ENCODE measurements at places on chromosomes 11 and 22.

GRCh38 chr11:121651257-121651605 lies 198.5 kb upstream of the SORL1-AS1 start:
- no peak for DNase-seq

DNA sequence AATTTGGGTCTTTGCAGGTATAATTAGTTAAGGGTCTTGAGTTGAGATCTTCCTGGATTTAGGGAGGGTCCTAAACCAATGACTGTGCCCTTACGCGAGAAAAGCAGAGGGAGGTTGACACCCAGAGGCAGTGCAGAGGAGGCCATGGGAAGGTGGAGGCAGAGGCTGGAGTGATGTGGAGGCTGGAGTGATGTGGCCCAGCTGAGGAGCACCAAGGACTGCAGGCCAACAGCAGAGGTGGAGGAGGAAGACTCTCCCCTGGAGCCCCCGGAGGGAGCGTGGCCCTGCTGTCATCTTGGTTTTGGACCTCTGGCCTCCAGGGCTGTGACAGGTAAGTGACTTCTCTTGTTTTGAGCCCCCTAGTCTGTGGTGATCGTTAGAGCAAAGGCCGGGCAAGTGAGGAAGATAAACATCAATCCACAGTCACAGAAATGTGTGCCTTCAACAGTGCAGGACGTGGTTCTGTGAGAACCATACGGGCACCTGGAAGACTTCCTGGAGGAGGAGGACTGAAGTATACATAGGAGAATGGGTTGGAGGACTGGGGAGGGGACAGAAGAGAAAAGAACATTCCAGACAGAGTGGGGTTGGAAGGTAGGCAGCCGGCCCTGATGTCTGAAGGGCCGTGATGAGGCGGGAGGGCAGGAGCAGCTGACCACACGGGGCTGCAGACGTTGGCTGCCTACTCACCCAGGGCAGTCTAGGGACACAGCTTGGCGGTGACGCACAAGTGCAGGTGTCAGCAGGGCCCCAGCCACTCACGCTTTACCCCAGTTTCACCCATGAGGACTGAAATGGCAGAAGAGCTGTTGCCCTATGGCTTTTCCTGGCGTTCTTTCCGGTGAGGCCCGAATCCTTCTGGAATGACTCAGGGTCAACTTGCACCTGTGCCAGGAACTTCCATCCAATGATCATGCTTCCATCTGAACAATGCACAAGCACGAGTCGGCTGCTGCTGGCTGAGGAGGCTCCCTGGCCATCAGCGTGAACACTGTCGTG lies 270.2 kb downstream of the CTTN start:
- no peak for DNase-seq

DNA sequence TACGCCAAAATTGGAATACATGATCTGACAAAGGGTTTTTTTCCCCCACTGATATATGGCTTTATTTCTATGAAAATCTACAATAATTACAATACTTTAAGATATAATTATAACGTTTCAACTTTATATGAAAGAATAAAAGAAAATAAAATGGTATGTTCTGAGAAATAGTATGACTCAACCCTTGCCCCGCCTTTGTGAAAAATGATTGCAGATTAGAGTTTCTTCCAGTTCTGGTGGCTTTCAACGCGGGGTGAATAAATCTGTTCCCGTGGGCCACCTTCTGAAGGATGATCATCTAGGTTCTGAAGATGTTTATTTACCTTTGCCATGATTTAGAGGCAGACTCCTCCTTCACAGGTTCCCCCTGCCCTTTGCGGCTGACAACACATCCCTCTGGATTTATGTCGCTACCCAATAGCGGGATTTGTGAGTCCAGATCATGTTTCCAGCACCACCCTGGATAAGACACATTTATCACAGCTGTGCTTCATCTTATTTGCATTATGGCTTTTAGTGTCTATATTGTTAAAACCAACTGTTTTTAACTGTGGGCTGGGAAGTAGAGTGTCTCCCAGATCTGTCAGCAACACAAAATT lies 607.0 kb upstream of the KIRREL3 start:
- no peak for DNase-seq

DNA sequence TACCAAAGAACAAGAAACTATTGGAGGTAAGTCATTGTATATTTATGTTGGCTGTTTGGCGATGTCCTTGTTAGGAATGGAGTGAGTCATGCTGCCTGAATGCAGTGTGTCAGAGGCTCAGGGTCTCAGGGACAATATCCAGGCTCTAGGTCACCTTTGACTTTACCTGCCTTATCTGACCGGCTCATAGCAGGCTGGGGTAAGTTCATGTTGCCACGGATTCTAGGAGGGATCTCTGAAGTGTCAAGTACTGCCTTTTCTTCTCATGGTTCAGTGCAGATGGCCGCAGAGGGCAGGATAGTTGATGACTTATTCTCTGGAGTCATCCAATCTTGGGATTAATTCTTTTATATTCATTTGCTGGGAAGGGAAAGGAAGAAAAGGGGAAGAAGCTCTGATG lies 53.2 kb downstream of the SPON1 start:
- DNase-seq, result no peak

DNA sequence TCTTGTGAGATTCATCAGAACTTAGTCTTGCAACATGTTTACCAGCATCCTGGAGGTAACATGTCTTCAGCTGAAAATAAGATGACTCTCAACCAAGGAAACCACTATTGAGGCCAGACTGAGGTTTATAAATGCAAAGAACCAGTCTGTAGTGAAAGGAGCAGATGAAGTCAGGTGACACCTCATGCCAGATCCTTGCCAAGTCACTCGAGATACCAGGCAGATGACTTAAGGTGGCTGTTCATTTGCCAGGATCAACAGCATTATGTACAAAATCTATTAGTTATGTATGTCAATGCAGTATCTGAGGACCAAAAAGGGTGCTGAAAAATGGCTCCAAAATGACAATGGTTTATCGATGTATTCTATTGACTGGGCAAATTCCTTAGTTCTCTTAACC lies 100.0 kb upstream of the SOX6 start:
- DNase-seq, result no peak

DNA sequence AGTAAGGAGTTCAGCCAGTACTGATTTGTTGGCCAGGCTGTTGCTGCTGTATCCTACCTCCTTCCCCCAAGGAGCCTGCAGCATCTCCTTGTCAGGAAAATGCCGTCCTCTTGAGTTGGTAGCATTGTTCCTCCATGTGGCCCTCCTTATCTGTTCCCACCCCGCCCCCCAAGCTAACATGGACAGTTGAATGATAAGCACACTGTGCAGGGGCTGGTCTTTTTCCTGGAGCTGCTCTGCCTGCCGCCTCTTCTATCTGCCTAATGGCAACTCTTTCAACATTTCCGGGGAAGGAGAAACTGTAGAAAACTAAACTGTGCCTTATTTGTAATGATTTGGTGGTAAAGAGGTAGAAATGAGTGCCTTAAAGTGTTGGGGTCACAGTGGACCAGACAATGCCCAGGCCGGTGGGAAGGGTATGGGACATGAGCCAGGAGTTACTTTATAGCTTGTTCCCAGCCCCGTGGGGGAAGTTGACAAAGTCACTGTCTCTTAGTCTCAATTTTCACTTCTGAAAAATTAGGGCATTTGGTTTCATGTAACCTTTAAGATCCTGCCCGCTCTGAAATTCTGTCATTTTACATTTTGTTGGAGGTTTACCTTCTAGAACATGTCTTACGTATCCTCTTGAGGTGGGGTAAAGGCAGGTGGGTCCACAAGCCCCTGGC lies 4.5 kb downstream of the FAM118A start:
- no peak for DNase-seq

- DNase-seq, result no peak
Observed at GRCh38 chr11:61832207-61832606, 4.1 kb downstream of the FADS2 start.

DNA sequence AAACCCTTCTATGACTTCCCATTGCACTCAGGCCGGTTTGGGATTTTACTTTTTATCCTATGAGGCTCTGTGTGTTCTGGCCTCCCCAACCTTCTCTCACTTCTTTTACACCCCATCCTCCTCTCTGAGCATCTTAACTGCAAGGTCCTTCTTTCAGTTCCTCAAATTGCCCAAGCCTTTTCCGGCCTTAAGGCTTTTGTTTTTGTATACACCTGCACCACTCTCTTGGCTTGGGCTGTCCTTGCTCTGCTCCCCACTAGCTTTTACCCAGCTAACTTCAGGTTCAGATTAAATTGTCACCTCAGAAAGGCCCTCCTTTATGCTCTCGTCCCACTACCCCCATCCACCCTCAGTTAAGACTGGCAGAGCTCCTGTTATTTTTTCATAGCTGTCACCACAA lies 55.5 kb downstream of the FAM83F start:
- no peak for DNase-seq

- DNase-seq, result no peak
Observed at GRCh38 chr11:9771071-9771511, 107.2 kb downstream of the SWAP70 start.

DNA sequence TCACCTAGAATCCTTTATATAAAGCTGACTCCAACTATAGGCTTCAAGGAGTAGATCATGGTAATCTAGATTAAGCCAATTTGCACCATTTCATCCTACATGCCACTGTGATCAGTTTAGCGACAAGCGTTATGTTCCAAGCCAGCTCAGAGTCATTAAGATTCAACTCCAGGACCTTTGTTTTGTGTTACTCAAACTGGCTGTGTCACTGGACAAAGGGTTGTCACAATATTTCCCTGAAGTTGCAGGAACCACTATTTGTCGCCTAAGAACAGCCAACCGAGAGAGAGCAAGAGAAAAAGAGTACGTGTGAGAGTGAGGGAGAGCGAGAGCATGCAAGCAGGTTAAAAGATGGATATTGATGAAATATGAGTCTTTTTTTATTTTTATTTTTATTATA lies 104.8 kb downstream of the USP35 start:
- DNase-seq, result no peak

- DNase-seq, result no peak
Observed at GRCh38 chr11:82004537-82005213, 729.0 kb downstream of the FAM181B start.

DNA sequence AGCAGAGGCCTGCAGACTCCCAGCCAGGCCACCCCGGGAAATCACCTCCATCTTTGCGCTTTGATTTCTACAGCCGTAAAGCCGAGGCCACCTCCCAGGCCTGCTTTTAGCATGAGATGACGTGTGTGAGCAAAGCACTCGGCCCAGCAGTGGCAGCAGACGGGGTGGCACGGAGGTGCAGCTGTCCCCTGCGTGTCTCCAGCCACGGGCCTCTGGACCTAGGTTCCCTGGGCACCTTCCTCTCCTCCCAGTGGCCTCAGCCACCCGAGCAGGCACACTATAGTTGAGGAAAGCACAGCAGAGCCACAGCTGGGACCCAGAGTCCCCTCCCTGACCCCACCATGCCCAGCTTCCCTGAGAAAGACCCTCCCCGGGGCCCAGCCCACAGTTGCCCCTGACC lies 15.9 kb downstream of the GNAZ start:
- no peak for DNase-seq

DNA sequence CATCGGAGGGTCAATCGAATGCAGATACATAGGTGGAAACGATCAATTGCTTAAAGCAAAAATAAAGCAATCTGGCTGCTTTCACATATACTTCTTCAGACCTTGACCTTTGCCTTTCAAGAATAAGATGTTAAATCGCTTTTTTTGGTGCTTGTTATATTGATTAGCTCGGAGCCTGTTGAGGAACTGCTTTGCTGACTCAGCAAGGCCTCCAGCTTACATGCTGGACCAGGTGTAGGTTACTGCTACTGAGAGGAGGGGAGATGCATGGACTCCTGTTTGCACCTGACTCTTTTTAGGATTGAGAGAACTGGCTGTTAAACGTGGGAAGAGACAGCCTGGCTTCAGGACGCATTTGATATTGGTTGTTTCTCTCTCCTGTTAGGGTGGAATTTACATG lies 31.3 kb upstream of the NELL1 start:
- no peak for DNase-seq

DNA sequence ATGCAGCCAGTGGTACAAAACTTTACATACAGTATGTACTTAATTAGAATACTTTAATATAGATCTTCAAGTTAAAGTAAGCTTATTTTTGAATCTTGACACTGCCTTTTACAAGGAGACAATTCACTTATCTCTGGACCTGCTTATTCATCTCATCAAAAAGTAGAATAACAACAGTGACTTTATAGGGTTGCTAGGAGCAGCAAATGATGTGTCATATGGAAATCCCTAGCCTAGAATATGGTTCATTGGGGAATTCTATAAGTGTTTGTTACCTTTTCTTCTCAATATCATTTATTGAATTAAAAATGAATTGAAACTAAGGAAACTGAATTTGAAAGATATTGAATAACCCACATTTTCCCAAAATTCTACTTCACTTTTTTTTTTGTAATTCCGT lies 45.0 kb upstream of the FIBIN start:
- no peak for DNase-seq

DNA sequence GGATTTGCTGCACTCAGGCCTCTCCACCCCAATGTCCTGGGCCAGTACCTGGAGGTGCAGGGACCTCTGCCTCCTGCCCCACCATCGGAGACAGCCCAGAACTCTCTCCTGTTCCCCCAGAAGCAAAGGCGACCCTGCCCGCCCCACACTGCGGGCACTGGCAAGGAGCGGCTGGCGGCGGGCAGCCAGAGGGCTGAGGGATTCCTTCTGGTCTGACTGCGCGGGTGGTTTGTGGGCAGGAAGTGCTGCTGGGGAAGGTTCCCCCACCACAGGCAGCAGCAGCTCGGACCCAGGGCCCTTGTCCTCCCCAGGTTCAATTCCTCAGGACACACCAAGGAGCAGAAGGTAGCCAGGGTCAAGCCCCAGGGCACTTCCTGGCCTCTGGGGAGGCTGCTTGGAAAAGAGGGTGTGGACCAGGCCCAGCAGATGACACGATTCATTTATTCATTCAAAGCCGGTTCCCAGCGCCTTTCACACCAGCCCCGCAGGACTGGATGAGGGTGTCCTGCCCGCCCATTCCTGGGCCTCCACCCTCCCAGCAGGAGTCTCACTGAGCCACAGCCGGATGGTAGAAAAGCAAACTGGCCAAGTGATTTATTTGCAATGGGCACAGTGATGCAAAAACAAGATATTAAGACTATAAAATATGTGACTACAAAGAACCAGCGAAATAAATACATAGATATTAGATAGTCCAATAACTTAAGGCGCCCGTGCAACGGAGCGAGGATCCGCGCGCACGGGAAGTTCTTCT lies 1.2 kb downstream of the PHLDA2 start:
- no peak for DNase-seq

DNA sequence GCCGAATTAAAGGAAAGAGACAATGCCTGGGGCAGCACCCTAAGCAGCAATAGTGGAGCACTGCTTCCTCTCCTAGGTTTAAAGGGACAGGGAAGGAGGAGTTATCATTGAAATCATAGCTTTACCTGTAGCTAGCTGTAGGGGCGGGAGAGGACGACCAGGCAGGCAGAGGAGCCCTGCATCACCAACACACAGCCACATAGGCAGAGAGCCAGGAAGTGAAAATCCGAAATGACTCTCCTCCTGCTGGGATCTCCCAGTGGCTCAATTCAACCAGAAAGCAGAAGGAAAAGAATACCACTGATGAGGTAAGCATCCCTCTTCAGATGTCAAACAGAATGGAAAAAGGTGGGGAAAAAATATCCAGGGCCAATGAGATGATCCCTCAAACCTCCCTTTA lies 20.4 kb downstream of the MRGPRX4 start:
- DNase-seq, result no peak

- no peak for DNase-seq
Observed at GRCh38 chr22:17343766-17344165, 25.5 kb upstream of the CECR2 start.

GRCh38 chr11:10584071-10584501 lies 15.6 kb upstream of the LYVE1 start:
- no peak for DNase-seq
